Lower leg skin (tissue), 4 donors: ENCODE measurements at places on chromosomes 11 and 22.
A peak's percentile ranks its signal among the peaks of the same experiment; 100 is the strongest.

GRCh38 chr11:77502346-77502905, 28.5 kb upstream of the PAK1 start:
- DNase-seq: no peak

GRCh38 chr11:120343429-120343828, 7.2 kb downstream of the ARHGEF12 start:
- no peak for DNase-seq

DNA sequence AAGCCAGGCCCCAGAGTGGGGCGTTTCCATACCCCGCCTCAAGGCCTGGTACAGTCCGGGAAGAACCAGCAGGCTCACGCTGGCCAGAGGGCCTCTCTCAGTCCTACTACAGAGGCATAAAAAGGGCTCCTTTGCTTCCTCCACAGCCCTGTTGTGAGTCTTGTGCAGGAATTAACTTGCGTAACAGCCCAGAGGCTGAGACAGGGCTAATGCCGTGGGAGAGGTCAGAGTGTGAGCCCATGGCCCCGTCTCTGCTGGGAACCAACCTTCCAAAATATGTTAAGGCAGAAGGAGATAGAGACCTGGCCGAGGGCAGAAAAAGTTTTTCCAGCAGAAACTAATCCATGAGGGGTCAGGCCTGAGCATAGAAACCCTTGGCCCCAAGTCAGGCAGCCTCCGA, 19.9 kb upstream of the TMEM184B start:
- no peak for DNase-seq

DNA sequence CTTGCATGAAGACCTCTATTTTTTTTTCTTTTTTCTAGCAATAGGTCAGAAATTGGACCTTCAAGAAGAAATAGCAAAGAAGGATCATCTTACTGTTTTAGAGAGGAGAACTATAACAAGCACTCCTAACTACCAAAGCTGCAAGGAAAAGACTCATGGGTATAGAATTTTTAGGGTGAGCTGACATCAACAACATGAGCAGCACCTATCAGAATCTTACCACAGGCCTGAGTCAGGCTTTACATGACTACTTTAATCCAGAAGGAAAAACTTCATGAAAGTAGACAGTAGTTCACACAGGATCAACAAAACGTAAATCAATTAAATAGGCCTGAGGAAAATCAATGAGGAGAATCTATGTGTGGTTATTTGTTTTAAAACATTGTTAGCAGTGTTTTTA, 130.5 kb downstream of the FAM76B start:
- no peak for DNase-seq

DNA sequence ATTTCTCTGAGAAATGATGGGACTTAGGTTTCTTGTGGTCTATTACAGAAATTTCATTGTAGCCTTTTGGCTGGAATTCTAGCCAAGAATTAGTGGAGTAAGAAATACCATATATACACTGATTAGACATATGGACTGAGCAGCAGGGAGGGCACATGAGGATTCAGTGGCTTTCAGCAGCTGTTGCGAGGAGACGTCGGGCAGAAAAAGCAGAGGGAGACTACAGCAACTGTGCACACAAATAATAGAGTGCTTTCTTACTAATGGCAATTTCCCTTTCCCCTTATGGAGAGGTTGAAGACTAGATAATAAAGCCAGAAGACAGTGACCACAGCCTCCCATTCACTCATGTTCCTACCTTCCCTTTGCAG, 35.4 kb upstream of the CCDC34 start:
- DNase-seq: no peak

GRCh38 chr11:36333468-36333867, 37.4 kb downstream of the PRR5L start:
- DNase-seq: no peak

GRCh38 chr11:104090767-104091166, 54.3 kb downstream of the DDI1 start:
- DNase-seq: no peak

- no peak for DNase-seq
Observed at GRCh38 chr11:78349114-78349513, 68.5 kb downstream of the GAB2 start.

GRCh38 chr11:86264649-86265048, 20.1 kb downstream of the EED start:
- no peak for DNase-seq

GRCh38 chr22:39122772-39123470, 25.9 kb downstream of the APOBEC3H start:
- no peak for DNase-seq

DNA sequence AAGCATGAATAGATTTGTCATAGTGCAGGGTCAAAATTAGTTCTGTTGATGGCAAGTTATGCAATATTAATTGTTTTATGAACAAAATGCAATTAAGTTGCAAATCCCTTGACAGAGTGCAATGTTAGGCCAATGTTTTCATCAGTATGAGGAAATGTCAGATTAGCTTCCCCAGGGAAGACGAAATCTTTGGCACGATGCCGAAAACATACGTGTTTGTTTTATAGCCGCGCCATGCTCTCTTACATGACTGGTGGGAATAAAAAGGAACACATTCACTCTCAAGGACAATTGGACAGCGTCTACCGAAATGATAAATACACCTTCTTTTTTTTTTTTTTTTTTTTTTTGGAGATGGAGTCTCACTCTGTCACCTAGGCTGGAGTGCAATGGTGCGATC, 27.0 kb downstream of the MFNG start:
- no peak for DNase-seq

DNA sequence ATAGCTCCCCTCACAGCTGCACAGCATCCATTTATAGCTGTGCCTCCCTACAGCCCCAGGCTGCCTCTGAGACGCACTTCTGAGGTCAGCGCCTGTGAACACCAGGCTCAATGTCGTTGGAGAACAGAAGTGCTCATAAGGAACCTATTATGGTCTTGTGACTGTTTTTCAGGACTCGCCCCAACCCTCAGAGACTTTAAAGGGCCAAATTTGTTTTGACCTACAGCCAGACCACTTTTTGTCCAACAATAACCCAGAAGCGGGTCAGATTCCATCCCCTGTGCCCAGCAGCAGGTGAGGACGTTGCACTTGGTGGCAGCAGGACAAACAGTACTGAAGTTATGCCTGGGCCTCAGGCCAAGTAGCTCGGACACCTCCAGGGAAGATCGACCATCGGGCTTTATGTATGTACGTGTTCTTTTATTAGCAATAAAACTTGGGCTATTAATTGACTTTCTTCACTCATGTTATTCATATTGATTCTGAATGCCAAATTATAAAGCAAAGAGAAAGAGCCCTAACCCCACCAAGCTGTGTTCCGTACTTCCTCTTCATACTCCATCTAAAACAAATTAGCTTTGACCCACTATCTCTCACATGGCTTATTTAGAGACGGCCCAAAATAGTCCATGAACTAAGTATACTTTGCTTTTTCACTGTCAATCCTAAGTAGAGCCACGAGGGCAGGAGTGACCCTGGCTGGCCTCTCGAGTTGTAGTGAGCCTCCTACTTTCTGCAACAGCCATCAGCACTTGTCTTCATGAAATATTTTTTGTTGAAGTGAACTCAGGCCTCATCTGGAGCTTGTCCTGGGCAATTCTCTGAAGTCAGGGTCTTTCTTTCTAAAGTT, 92.3 kb upstream of the PAX6 start:
- peak; percentile 14 for DNase-seq

DNA sequence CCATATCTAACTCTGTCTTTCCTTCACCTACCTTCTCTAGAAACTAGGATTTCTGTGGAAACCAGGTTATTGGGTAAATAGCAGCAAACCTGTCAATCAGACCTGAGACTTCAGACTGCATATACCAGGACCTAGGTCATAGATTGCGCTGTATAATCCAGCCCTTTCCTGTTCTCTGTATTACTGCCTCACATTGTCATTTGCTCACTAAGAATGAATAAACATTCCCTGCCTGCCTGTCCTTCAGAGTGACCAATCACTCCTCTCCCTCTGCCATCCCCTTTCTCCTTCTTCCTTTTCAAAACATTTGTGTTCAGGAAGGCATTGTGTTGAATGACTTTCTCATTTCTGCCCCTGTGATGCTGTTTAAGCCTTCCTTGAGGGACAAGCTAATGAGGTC, 14.1 kb upstream of the FZD4 start:
- DNase-seq: no peak

GRCh38 chr11:66317723-66318599, 1.1 kb upstream of the CD248 start:
- peak; percentile 85 for DNase-seq

GRCh38 chr11:8728563-8728962, 46.0 kb downstream of the RPL27A start:
- no peak for DNase-seq

DNA sequence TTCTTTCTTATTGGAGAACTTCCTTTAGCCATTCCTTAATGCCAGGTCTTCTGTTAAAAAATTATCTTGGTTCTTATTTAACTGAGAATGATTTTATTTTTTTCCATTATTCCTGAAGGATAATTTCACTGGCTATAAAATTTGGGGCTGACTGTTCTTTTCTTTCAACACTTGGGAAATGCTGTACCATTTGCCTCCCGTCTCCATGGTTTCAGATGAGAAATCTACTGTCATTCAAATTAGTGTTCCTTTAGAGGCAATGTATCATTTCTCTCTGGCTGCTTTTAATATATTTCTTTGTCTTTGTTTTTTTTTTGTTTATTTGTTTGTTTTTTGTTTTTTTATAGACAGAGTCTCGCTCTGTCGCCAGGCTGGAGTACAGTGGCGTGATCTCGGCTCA, 51.8 kb upstream of the SMTN start:
- DNase-seq: no peak

DNA sequence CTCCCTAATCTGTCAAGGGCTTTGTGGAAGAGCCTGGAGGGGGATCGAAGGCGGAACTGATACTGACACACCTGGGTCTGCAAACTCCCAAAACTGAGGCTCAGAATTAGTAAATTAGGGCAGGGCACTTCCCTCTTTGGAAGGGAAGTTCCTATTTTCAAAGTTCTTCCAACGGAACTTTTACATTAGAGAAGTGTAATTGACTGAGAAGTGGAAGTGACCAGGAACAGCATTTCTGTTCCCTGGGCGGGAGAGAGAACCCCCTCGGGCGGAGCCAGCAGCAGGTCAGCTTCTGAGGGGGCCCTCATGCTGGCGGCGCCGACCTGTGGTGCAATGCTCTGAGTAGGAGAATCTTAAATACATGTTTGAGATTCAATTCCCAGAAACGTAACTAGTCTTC, 1.1 kb upstream of the CBL start:
- DNase-seq: no peak

DNA sequence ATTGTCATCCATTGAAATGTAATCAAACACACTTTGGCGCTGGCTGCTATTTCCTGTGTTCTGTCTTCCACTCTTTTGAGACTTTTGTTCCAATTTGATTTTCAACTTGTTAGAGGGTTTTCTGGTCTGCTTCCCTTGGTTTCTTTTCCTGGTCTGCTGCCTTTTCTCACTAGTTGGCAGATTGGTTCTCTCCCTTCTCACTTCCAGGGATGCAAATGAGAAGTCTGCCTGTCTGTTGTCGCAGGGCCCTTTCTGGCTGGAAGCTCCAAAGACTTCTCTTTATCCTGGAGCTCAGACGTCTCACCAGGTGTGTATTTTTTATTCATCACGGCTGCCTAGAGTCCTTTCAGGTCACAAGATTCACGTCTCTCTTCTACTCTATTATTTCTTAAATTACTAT, 84.0 kb downstream of the RPS6KA4 start:
- DNase-seq: no peak

- DNase-seq: no peak
Observed at GRCh38 chr11:117950301-117950700, 21.1 kb upstream of the TMPRSS13 start.

DNA sequence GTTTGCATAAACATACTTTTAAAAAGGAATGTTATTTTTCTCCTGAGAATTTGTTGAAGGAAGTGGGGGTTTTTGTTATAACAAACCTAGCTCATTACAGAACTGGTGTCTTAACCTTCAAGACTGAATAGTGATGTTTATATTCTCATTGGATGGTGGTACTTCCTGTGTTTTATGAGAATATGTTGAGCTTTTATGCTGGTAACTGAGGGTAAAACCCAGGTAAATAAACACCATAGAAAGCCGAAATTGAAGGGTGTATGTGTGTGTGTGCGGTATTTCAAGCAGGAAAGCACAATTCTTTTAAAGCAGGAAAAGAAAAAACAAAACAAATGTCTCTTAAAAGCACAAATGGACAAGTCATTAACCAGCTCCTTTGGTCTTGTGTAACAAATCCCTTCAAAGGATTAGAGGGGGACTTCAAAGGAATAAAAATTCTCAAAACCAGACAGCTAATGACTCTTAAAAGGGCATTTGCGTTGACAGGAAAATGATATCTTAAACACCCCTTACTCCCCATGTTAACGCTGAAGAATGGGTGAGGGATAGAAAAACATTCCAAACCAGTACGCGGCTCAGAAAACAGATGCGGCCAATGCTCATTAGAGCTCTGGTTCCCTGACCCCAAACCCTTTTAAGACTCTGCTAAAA, 23.8 kb downstream of the LMO2 start:
- DNase-seq: no peak

GRCh38 chr22:27122574-27122973, 465.2 kb downstream of the MIAT start:
- DNase-seq: no peak

DNA sequence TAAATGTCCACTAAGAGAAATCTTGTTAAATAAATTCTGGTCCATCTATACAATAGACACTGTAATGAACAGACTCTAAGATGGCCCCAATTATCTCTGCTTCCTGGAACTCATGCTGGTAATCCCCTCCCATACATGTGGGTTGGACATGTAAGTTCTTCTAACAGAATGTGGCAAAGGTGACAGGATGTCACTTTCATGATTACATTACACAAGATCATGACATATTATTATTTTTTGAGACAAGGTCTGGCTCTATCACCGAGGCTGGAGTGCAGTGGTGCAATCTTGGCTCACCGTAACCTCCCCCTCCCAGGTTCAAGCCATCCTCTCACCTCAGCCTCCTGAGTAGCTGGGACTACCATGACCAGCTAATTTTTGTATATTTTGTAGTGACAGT, 14.6 kb upstream of the NDUFC2 start:
- DNase-seq: no peak

DNA sequence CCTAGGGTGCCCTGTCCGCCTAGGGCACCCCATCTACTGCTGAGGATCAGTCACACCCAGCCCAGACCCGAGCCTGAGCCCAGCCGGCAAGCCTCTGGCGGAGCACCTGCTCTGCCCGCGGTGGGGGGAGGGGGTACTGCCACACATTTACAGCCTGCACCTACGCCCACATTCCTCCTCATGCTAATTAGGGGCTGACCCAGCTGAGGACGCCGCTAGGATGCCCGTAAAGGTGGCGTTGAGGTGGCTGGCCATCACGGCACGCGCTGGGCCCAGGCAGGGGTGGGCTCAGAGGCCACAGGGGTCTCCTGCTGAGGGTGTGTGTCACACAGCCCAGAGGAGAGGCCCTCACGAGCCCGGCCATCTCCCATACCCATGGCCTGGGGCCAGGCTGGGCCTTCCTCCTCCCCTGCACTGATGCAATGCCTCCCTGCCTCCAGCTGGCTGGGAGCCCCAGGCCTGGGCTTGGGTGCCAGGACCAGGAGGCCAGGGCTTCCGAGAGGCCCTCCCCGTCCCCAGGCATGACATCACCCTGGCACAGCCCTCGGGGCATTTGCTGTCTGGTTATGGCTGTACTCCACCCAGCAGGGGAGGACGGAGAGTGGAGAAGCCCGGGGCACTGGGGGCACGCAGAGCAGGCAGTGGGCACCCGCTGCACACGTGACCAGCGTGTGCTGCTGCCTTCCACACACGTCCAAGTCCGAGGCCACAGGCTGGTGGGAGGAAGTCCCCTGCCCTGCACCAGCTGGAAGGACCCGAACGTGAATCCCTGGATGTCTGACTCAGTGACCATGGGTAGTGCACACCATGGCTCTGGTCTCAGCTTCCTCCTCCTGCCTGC, 12.7 kb downstream of the DUSP8 start:
- DNase-seq: peak; percentile 96
